Germinal center (tissue), 1 donor: ENCODE measurements at places on chromosomes 13 and 19.
A peak's percentile ranks its signal among the peaks of the same experiment; 100 is the strongest.

- DNase-seq = no peak
Observed at GRCh38 chr19:18594824-18595373, 6.3 kb downstream of the REX1BD start.

GRCh38 chr13:31134039-31134711 is 27.5 kb downstream of the HSPH1 start:
- no peak for DNase-seq

DNA sequence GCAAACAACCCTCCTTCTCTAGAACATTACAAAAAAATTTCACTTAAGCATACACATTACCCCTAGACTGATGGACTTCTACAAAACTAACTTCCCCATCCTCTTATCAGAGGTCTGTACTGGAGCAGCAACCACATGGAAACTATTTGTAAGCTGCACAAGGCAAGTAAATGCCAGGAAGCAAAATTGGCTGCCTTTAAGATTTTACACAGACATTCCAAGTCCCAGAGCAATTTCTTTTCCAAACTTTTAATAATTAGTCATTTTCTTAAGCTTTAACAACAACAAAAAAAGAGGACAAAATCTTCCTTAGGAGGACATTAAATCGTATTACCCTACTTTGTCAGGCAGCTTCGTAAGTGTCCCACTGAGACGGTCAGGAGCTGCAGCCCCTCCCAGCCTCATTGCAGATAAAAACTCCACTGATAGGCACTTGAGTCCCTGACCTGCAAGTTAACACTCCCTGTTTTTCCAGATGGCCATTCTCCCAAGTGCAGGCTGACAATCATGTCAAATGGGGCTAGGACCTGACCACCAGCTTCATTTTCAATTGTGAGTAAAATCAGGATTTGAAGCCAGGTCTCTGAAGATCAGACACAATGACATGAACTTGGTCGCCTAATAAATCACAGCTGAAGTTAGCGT is 680.1 kb downstream of the DIAPH3 start:
- no peak for DNase-seq

DNA sequence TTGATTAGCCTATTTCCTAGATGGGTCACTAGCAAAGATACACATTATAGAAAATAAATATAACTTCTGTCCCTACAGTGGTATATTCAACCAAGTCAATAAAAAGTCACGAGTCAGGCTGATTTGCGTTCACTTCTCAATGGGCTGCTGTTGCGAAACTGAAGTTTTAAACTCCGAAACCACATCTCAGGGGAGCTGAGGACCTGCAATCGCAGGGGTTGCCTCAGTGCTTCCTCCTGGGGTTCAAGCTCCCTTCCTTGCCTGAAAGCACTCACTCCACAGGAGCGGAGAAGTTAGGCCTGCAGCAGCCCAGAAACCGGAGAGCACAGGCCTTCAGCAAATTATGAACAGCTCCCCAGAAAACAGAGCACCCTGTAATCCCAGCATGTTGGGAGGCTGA is 39.6 kb downstream of the RAB20 start:
- DNase-seq = no peak

GRCh38 chr19:28401739-28402424 is 811.1 kb downstream of the UQCRFS1 start:
- DNase-seq = no peak

DNA sequence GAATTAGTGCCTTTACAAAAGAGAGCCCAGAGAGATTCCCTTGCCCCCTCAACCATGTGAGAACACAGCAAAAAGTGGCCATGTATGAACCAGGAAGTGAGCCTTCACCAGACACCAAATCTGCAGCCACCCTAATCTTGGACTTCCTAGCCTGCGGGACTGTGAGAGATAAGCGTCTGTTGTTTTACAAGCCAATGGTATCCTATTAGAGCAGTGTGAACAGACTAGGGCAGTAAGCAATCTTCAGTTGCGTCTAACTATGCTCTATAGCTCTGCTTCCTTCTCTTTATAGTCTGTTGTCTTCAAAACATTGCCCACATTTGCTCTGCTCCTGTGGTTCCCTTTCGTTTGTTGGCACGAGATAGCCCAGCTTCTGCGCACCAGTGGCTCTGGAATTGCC is 109.5 kb upstream of the FNDC3A start:
- no peak for DNase-seq

- no peak for DNase-seq
Observed at GRCh38 chr19:32457571-32458158, 52.1 kb downstream of the DPY19L3 start.

- DNase-seq = no peak
Observed at GRCh38 chr13:110338441-110339101, 31.5 kb downstream of the COL4A2 start.

DNA sequence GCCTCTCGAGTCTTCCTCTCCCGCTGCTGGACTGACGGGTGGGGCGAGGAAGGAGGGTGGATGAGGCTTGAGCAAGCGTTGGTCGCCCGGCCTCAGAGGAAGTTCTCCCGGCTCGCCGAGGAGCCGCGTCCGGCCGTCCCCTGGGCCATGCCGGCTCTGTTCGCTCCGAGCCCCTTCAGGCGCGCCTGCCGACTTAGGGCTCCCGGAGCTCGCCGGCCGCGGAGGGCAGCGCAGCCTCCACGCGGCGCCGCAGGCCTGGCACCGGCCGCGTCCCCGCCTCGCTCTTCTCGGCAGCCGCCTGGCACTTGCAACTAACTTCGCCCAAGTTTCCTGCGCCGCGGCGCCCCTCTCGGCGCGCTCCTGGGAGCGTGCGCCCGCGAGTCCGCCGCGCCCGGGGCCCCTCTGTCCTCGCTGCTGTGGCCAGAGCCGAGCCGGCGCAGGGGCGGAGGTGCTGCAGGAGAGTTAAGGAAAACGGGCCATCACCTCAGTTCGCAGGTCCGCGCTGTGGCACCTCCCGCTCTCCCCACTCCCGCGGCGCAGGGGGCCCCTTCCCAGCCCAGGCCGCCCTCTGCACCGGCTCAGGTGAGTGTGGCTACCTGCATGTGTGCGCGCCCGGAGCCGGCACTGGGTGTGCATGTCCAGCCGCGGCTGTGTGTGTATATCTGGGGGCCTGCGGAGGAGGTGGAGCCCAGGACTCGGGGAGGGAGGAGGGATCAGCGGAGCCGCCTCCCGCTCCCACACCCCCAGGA is 641 bp upstream of the SOX21 start:
- DNase-seq = no peak

GRCh38 chr13:60957816-60958215 is 457.8 kb downstream of the PCDH20 start:
- DNase-seq = no peak

DNA sequence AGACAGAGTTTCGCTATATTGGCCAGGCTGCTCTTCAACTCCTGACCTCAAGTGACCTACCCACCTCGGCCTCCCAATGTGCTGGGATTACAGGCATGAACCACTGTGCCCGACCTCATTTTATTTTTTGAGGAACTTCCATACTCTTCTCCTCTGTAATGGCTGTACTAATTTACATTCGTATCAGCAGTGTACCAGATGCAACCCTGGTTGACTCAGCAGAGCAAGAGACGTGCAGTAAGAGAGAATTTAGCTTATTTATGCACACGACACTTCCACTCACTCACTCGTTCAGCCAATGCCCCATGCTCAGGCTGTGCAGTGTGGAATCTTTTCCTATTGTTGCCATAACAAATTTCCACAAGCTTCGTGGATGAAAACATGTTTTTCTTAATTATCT is 6.9 kb downstream of the KIR3DL3 start:
- DNase-seq = no peak

DNA sequence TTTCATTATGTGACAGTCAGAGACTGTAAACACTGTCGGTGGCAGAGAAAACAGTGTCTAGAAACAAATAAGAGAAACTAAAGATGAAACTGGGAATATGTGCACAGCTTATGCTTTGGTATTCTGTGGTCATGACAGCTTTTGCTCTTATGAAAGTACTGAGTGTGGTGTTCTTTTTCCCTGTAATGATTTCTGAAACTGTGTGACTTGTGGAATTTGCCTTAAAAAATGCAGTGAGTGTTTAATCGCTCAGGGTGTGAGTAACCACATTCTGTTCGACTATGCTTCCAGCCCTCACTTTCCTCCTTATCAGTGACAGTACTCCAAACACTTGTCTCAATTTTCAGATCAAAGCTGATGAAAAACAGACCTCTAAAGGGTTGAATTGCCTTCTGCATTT is 66.9 kb upstream of the DIAPH3 start:
- DNase-seq = no peak

DNA sequence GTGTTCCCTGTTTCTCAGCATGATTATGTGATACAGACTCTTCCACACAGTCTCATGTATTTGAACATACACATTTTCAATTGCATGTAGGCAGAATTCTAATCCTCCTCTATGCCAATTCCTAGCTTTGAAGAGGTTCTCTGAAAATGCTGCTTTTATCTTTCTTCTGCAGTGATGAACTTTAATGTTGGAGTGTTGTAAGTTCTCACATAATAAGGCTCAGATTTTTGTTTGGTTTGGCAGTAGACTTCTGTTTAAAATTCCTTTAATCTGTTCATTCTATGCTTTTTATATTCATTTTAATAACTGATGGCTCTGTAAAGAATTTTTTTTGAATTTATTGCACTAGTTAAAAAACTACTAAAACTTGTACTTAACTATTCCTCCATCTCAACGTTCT is 225.8 kb downstream of the GGACT start:
- no peak for DNase-seq

- DNase-seq = no peak
Observed at GRCh38 chr19:41626278-41626677, 596 bp downstream of the CEACAM4 start.

DNA sequence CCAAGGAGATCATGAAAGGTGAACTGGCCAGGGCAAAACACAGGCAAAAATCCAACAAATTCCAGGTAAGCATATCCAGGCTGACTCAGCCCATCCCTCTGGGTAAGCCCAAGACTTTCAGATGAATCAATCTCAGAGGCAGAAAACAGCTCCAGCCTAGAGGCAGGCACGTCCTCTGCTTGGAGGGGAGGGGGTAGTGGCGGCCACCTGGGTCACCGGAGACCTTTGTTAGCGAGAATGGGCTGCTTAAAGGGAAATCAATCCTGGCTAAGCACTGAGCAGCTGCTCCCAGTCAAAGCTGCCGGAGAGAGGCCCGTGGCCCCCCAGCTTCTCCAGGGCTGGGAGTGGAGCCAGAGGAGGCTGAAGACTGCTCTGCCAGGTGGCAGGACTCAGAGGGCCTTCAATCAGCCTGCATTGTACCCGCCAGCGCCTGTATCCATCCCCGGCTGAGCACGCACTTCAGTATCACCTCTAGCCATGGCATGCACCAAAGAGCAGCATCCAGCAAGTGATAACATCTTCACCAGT is 48.2 kb downstream of the PIN1 start:
- DNase-seq = no peak

DNA sequence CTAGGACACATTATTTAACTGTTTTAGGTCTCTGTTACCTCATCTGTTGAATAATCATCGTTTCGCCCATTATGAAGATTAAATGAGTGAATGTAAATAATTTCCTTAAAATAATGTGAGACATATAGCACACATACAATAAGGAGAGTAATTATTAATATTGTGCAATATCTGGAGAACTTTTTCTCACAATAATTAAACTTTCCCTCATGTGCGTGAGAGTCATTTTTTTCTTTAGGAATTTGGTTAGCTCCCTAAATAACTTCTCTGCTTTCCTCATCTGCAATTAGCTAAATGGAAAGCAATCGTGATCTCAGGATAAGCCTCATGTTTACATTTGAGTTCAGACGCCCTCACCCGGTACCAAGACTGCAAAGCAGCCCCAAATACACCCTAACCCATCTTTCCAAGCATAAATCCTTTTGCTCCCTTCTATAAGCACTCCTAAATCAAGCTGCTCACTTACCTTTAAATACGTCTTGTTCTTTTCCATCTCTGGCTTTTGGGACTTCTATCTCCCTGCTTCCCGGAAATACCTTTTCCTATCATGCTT is 78.8 kb downstream of the MZT1 start:
- DNase-seq = no peak

DNA sequence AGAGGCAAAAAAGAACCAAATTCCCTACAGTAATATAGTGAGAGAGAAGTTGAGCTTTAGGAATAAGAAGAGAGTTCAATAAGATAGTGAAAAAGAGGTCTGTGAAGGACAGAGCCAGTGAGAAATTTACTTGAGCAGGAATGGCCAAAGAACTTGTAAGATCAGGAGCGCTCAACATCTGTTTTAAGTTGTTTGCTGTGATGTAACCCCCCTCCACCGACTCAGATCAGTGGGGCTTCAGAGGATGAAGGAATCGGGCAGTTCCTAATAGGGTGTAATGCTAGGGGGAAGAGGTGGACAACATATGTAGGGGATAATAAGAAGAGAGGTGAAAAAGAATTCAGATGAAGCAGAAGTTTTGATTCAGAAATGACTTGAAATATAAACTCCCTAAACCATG is 85.3 kb upstream of the FNDC3A start:
- no peak for DNase-seq

GRCh38 chr13:65339241-65339640 is 1890.9 kb downstream of the PCDH9 start:
- DNase-seq = no peak

DNA sequence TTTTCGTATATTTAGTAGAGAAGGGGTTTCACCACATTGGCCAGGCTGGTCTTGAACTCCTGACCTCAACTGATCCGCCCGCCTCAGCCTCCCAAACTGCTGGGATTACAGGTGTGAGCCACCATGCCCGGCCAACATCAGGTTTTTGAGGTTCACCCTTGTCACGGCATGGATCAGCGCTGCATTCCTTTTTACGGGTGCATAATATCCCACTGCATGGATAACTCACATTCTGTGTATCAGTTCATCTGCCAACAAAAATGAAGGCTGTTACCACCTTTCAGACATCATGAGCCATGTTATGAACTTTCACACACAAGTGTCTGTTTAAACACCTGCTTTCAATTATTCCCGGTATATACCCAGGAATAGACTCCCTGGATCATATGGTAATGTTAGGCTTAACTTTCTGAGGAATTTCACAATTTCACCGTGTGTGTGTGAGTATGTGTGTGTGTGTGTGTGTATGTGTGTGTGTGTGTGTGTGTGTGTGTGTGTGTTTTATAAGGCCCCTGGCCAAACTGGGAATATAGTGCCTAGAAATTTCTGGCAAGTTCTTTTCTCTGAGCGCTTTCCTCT is 52.2 kb downstream of the AP1M1 start:
- no peak for DNase-seq

- peak; percentile 82 for DNase-seq
Observed at GRCh38 chr19:17522988-17523872, 11.8 kb downstream of the PGLS start.

GRCh38 chr13:59299584-59299983 is 864.1 kb downstream of the DIAPH3 start:
- no peak for DNase-seq

- DNase-seq = peak; percentile 84
Observed at GRCh38 chr19:16587833-16588823, 15.9 kb upstream of the SLC35E1 start.

- no peak for DNase-seq
Observed at GRCh38 chr13:52012512-52012836, 276 bp downstream of the ALG11 start.

- DNase-seq = peak; percentile 10
Observed at GRCh38 chr13:20525144-20525600, 485 bp downstream of the CRYL1 start.
